ENCODE measurements at places on chromosomes 6 and 20.

DNA sequence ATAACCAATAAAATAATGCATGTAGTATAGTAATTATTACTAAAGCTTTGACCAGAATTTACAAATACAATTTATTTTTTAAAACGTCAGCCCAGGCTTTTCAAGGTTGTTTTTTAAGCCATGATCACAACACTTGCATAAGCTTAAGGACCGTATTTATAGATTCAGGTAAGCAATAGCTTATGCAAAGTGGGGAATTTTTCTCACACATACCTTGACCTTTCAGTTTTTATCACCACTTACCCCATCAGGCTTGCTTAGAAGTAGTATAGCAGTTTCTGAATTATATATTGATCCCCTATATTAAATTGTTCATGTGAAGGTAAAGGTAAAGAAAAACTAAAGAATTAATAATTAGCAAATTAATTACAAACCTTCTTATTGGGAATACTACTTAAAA, 232.3 kb upstream of the FKBP1C start:
- H3K4me1 ChIP-seq = no peaks in the 10 kb centered on the region
- H3K27me3 ChIP-seq = no peaks in the 10 kb centered on the region
- no peak overlapping the region for H3K27ac ChIP-seq
- H3K36me3 ChIP-seq = no peaks in the 10 kb centered on the region
- H3K4me3 ChIP-seq = no peak overlapping the region

DNA sequence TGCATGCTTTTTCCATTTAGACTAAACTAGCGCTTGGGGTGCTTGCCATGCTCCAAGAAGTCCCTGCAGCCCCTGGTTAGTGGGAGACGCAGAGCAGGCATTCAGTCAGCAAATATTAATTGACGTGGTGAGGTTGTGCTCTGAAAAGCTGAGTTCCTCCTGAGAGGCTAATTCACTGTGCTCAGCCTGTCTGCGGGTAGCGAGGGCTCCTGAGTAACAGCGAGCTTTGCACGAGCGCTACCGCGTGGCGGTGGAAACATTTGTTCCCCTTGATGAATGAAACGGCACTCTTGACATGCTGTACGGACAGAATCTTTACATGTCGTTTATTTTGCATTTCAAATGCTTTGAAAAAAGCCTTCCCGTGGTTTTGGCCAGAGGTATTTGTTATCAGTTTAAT, 170.6 kb upstream of the AGPAT4 start:
- no peaks in the 10 kb centered on the region for H3K4me1 ChIP-seq
- no peaks in the 10 kb centered on the region for H3K36me3 ChIP-seq
- no peaks in the 10 kb centered on the region for H3K27me3 ChIP-seq
- no peak for DNase-seq
- no peak overlapping the region for H3K27ac ChIP-seq
- H3K4me3 ChIP-seq = no peak overlapping the region

DNA sequence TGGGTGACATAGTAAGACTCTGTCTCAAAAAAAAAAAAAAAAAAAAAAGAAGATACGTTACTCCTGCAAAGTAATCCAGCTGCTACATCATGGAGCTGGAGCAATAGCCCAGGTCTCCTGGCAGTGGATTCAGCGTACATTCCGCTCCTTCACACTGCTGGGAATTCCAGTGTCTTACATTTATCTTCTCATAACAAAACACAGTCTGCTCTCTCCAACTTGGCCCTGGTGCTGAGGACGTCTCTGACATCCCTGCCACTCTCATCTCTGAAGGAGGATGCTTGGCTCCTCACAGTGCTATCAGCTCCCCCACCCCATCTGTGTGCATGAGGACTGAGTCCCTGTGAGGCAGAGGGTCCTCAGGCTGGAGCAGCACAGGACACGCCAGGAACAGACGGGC, 529.8 kb downstream of the CD83 start:
- DNase-seq = no peak
- H3K27me3 ChIP-seq = no peaks in the 10 kb centered on the region
- H3K36me3 ChIP-seq = no peaks in the 10 kb centered on the region

DNA sequence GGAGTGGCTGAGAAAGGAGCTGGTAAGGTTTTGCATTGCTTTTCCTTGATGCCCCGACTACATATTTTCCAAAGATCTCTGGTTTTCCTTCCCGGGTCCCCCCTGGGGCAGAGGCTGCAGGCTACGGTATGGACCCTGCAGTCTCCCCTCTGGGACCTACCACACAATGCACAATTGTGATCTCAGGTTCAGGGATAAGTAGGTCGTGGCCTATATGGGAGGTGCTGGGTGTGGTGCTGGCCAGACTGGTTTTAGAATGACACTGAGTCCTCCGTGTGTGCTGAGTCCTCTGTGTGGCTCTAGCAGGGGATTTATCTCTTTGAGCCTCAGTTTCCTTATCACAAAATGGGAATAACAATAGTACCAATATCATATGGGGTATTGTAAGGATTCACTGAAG, 376 bp downstream of the C20orf202 start:
- H3K4me3 ChIP-seq = no peak overlapping the region
- no peaks in the 10 kb centered on the region for H3K36me3 ChIP-seq
- no peak overlapping the region for H3K27ac ChIP-seq

- no peak for DNase-seq
- no peak overlapping the region for H3K4me3 ChIP-seq
- H3K36me3 ChIP-seq = no peaks in the 10 kb centered on the region
- no peaks in the 10 kb centered on the region for H3K27me3 ChIP-seq
Measured at GRCh38 chr6:11921017-11921438, 91.1 kb upstream of the HIVEP1 start.

DNA sequence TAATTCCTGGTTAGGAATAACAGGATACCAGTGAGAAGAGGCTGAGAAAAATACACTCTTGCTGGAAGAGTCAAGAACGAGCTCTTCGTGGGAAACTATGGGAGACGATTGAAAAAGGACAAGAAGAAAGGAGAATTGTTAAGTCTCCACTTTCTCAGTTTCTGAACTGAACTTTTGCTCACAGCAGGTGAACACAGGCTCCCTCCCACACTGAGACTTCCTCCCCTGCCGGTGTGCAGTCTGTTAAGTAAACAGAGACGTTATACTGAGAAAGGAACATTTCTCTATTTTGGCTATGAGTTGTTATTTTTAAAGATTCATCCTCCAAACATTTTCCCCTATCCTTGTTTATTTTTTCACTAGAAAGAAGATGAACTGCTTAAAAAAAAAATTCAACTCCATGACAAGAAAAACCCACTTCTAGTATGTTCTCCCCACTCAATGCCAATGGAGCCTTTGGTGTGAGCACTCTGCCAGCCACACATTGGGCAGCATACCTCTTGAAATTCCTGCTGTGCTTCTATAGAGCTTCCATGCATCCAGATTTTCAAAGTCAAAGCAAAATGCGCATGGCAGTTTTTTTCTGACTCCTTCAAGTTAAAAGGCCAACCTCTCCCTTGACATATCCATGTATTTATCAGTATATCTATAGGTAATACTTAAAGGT, 250.5 kb downstream of the ESR1 start:
- no peaks in the 10 kb centered on the region for H3K27me3 ChIP-seq
- no peak overlapping the region for H3K27ac ChIP-seq
- no peaks in the 10 kb centered on the region for H3K4me1 ChIP-seq
- H3K36me3 ChIP-seq = no peaks in the 10 kb centered on the region
- DNase-seq = no peak
- H3K4me3 ChIP-seq = no peak overlapping the region

GRCh38 chr6:152401978-152402377, 235.2 kb downstream of the SYNE1 start:
- H3K4me3 ChIP-seq = no peak overlapping the region
- no peak overlapping the region for H3K27ac ChIP-seq
- no peak for DNase-seq
- H3K36me3 ChIP-seq = no peaks in the 10 kb centered on the region
- H3K4me1 ChIP-seq = no peaks in the 10 kb centered on the region

- H3K36me3 ChIP-seq = no peaks in the 10 kb centered on the region
- no peak for DNase-seq
- H3K27ac ChIP-seq = peak overlapping the region; percentile 3
- peaks cover 30% of the 10 kb centered on the region for H3K4me1 ChIP-seq
- H3K27me3 ChIP-seq = no peaks in the 10 kb centered on the region
Measured at GRCh38 chr6:72740135-72740534, 118.3 kb downstream of the KCNQ5 start.

DNA sequence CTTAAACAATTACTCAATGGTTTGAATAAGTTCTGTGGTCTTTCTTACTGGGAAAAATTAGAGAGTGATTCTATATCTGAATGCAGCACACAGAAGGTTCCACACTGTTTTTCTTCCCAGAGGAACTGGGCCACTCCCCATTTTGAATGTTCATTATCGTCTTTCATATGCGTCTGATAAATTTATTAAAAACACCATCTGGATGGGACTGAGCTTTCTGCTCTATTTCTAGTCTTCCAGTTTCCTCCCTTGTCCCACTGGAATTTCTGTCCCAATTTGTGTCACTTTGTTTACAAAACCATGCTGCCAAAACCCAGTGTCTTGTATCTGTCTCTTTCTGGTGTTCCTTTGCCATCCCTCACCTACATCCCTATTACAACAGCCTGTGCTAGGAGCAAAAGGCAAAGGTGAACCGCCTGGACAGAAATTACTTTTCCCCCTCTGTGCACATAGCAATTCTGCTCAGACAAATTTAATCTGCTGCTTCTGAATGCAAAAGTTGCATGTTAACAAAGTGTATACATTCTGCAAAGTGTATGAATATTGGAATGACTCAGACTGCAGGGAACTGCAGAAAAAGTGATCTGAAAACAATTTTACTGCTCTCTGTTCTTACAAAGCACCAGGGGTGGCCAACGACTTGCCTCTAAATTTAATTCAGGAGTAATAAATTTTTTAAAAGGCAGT, 333.6 kb downstream of the BTBD9 start:
- no peaks in the 10 kb centered on the region for H3K27me3 ChIP-seq
- DNase-seq = no peak
- no peak overlapping the region for H3K27ac ChIP-seq
- no peak overlapping the region for H3K4me3 ChIP-seq
- H3K4me1 ChIP-seq = peaks cover 23% of the 10 kb centered on the region

DNA sequence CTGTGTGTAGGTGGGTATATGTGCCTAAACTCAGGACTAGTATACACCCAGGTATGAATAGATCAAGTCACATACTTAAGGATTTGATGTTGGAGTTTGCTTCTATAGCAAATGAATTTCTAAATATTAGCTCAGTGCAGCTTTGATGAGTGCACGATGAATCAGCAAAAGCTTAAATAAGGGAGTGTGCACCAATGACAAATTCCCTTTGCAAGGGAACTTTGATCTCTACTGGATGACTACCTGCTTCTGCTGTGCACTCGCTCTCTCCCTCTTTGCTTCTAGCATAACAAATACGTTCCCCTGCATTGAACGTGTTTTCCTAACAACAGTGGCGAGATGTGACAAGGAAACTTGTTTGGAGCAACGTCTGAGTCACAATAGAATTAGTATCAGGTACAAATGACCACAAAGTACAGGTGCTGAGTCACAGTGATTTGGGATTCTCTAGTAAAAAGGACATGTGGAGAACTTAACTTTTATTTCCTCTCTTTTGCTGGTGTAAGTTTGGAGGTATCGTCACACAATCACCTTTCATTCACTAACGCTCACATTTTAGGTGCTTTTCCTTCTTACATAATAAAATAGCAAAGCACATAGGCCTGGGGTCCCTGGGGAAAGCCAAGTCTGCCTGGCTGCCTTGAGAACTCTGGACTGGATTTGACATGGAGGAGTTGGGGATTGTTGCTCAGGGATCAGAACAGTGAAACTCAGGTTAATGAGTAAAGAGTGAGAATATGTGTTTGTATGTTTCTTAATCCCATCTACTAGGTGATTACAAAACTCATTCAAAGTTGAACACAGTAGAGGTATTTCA, 49.7 kb downstream of the KLHL31 start:
- H3K4me1 ChIP-seq = no peaks in the 10 kb centered on the region
- H3K36me3 ChIP-seq = no peaks in the 10 kb centered on the region
- DNase-seq = no peak
- no peak overlapping the region for H3K4me3 ChIP-seq
- H3K27me3 ChIP-seq = no peaks in the 10 kb centered on the region

DNA sequence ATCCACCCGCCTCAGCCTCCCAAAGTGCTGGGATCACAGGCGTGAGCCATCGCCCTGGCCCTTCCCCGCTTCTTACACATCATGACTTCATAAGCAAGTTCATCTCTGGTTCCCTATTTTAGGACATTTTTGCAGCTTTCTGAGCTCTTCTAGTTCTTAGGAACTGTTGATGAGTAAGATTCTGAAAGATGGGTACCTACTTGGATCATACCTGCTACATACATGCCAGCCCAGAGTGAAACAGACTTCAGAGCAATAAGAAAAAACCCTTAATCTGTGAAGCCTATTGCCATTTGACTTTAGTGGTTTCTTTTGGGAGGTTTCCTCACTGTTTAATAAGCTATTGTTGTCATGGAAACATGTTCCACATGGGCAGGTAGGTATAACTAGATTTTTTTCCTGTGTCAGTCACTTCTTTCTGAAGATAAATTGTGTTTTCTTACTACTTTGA, 27.9 kb upstream of the TMEM217 start:
- H3K4me1 ChIP-seq = peaks cover 4% of the 10 kb centered on the region
- H3K27ac ChIP-seq = peak overlapping the region; percentile 32
- no peak overlapping the region for H3K4me3 ChIP-seq
- H3K36me3 ChIP-seq = peaks cover 2% of the 10 kb centered on the region
- peak; percentile 48 for DNase-seq

GRCh38 chr6:14035874-14036273, 81.7 kb upstream of the CD83 start:
- no peaks in the 10 kb centered on the region for H3K27me3 ChIP-seq
- H3K36me3 ChIP-seq = no peaks in the 10 kb centered on the region
- DNase-seq = no peak

GRCh38 chr6:107466062-107466461, 6.7 kb upstream of the PDSS2 start:
- DNase-seq = no peak
- H3K4me3 ChIP-seq = no peak overlapping the region
- H3K4me1 ChIP-seq = no peaks in the 10 kb centered on the region
- H3K36me3 ChIP-seq = no peaks in the 10 kb centered on the region

GRCh38 chr6:39756582-39756981, 31.4 kb upstream of the KIF6 start:
- H3K4me1 ChIP-seq = no peaks in the 10 kb centered on the region
- H3K4me3 ChIP-seq = no peak overlapping the region
- H3K27me3 ChIP-seq = no peaks in the 10 kb centered on the region
- H3K36me3 ChIP-seq = no peaks in the 10 kb centered on the region

Data from B cell (primary cell).